OCI-LY7 (cell line): ENCODE measurements at places on chromosomes 6 and 20. TPM values are rescaled to one million over a fixed set of nuclear protein-coding genes. Genes with fewer than 3 reads are reported as not detected.
A peak's percentile ranks its signal among the peaks of the same experiment; 100 is the strongest.

The ASXL1 gene
- 111 and 122 TPM in 2 replicates for total RNA-seq

The SMOC2 gene
- not detected in 2 replicates for total RNA-seq

The MCCD1 gene
- total RNA-seq: not detected in 2 replicates

The TFAP2B gene
- total RNA-seq: not detected in 2 replicates

The FAM162B gene
- not detected in 2 replicates for total RNA-seq

The ERVFRD-1 gene
- total RNA-seq: not detected in 2 replicates

The C20orf141 gene
- not detected in 2 replicates for total RNA-seq

The LHFPL5 gene
- total RNA-seq: not detected in 2 replicates

The SLC12A5 gene
- 10.3 and 11.0 TPM in 2 replicates for total RNA-seq

DNA sequence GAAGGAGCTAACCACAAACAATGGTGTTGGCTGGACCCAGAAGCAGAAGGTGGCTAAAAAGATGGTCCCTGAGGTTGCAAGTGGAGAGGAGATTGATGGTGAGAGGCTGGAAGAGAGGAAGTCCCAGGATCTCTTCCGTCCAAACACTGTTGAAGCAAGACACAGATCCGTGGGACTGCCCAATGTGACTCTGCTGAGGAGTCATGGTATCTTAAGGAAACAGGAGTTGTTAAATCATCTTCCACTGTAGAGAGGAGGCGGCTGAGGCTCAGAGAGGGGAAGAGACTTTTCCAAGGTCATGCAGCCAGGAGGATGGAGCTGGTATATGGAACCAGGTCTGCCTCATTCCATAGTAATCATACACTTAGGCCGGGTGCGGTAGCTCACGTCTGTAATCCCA is 4.1 kb upstream of the ZNF335 start:
- DNase-seq: no peak

DNA sequence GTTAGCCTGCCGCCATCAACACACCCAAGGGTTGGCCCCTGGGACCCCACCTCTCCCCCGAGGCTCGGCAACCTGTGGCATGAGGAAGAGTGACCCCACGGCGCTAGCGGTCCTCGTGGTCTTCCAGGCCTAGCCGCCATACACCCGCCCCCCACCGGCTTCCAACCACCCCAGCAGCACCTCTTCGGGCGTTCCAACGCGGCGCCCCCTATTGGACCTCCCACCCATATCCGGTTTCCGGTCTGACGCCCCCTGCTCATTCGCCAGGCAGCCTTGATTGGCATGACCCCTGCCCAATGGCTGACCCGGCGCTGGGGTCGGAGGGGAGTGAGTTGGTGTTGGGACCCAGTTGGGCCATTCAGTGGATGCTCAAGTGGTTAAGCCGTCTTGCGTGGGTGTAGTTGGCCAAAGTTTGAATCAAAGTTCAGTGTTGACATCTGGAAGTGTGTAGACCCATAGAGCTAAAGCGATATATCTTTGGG is at the start of gene GNAS-AS1:
TSS of gene GNAS-AS1 (minus strand) at position 210 of the 482 bp plus-strand sequence.
- peak; percentile 90 for DNase-seq

DNA sequence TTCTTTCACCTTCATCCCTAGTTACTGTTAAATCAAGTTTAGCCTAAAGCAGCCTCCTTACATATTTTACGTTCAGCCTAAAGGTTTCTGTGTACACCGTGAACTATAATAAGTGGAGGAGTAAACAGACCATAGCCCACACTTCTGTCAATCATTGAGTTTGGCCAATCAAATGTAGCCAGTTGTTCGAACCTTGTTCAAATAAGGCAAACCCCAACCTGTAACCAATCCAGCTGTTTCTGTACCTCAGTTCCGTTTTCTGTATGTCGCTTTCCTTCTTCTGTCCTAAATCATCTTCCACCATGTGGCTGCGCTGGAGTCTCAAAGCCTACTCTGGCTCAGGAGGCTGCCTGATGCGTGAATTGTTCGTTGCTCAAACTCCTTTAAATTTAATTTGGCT is 1.8 kb upstream of the FBXO30 start:
- DNase-seq: peak; percentile 60

DNA sequence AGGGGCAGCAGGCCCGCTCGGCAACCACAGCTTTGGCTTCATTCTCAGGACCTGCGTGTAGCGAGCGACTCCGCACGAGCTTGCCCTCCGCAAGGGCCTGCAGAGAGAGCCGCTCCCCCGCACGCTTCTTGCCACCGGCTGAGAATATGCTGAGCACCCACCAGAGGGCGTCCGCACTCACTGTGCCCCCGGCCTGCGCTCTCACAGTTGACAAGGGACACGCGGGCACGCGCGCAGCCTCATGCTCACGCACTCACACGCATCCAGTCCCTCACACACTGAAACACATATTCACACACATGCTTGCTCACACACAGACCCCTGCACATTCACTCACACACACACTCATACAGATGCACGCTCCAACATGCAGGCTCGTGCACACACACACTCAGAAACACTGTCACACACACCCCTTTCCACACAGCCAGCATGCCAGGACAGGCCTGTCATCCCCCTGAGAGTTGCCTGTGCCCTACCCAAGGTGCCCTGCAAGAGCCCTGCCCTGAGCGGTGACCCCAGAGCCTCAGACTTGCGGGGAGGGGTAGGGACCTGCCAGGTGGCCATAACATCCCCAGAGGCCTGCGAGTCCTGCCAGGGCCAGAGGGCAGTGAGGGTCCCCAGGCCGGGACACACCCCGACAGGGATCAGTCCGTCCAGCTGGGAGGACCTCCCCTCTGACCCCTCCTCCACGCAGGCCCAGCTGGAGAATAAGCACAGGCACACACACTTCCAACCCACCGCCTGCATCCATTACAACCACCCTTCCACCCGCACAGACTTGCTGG is 174.1 kb downstream of the BMP7 start:
- DNase-seq: peak; percentile 79

- no peak for DNase-seq
Observed at GRCh38 chr6:121590438-121590837, 155.0 kb downstream of the GJA1 start.

DNA sequence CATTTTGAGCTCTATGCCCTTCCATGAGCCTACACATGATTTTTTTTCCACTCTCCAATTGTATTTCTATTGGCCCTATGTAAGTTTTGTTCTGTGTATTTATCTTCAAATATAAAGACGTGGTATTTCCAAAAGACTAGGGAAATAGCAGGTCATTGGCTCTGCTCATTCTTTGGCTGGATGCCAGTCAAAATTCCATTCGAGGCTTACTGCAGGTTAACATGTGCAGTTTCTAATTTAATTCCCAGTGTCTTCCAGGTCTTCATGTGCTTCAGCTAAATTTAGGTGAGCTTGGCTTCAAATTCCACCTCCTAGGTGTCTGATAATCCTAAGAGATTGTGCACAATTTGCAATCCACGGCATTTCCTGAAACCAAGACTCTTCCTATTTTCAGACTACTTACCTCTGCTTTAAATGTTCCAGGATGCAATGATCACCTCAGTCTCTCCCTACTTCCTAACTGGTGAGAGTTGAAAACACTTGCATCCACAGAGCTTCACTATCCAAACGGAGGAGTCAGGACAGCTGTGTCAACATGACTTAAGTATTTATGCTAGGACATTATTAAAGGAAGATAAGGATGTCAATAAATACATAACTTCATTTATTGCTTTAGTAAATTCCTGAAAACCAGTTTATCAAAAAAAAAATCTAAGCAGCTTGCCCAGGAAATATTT is 236.1 kb downstream of the COL12A1 start:
- no peak for DNase-seq

DNA sequence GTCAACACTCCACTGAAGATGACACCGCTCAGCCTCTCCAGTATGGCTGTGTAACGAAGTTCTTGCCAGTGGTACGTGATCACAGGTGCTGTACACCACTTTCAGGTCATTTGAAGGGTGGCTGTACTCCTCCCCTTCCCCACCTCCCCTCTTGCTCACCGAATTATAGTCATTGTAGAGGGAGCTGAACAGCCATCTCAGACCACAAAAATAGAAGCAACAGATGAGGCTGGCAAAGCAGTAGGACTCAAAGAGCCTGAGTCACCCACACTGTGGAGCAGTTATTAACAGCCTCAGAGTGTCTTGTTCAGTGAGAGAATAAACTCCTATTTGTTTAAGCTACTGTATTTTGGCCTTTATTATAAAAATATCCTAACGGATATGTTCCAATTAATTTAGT is 192.5 kb upstream of the MCHR2 start:
- no peak for DNase-seq

DNA sequence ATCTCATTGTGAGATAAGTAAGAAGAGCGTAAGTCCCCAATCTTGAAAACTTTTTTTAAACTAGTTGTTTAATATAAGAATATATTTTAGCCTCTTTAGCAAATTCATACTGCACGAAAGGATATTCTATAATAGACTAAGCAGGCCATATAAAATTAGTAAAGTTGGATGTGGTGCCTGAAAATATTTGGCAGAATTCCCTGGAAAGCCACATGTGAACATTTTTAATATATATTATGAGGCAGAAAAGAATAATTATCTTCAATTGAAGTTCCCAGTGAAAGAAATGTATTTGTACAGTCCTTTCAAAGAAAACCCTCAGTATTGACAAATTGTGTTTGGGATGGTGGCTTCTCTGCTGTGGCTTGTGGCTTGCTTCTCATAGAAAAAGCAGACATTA is 237.5 kb upstream of the JAG1 start:
- no peak for DNase-seq

GRCh38 chr6:43510827-43511163 is 649 bp upstream of the LRRC73 start:
- DNase-seq: no peak

DNA sequence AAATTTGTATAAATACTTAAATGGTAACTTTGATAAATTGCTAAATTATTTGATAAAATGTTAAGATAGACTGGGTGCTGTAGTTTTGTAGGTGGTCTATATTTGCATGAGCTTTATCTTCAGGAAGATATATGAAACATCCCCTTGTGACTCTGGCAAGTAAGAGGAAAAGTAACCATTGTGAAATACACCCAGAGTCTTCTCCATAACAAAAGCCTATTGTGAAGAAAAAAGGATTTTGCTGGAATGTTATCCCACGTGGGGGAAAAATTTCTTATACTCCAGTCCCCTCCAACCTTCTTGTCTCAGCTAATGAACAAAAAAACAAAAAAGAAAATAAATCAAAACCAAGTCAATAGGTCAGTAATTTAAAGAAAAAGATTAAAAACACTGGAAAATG is 600.7 kb downstream of the HDGFL1 start:
- no peak for DNase-seq

DNA sequence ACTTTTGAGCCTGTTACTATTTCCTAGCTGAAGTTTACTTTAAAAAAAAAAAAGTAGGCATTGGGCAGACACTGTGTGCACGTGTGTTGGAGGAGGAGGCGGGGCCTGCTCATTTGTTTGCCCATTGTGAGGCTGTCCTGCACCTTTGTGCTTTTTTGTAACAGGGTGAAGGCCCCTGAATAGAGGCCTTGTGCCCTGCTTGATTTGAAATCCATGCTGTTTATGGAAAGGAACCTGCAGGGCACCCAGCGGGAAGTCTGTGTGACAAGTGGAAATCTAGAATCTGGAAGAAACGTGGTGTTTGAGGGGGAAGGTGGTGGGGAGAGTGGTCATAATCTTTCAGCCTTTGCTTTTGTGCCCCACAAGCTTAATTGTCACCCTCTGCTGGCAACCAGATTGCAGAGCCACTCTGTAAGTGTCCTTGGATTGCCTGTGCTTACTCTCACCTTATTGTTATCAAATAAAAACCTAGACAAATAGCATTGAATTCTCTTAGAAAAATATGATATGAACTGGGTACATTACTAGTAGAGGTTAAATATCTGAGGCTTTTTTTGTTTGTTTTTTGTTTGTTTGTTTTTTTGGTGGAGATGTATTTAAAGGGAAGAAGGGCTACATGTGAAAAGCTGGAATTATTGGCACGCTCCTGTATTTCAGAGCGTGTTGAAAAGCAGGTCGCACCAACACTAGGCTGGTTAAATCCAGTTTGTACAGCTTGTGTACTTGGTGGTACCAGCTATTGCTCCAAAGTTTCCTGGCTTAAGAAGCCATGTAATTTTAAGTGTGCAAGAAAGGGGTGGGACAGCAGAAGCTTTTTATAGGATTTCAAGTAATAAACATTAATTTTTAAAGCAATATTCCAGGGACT is 156.3 kb downstream of the ARID1B start:
- DNase-seq: peak; percentile 58

DNA sequence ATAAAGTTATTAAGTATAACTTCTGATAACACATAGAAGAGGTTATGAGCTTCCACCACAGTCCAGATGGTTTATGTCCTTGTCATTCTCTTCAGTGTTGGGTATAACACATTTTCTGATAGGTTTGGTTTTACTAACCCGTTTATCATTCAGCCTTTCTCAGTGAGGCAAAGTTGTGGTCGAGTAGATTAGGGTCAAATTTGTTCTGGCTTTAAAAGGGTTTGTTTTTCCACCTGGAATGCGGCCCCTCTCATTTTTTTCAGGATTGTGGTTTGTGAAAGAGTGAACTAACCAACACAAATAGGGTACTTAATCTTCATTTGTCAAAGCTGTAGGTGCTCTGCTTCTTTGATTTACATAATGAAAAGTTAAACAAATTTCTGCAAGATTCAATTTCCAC is 204.2 kb upstream of the ASCC3 start:
- no peak for DNase-seq

GRCh38 chr6:29886701-29887100 is 55.6 kb upstream of the HLA-A start:
- no peak for DNase-seq

- DNase-seq: no peak
Observed at GRCh38 chr20:43393052-43393451, 64.6 kb upstream of the SRSF6 start.

GRCh38 chr20:2249935-2250334 is 45.9 kb upstream of the TGM3 start:
- DNase-seq: no peak

GRCh38 chr6:82419859-82420258 is 56.2 kb downstream of the TPBG start:
- DNase-seq: no peak

DNA sequence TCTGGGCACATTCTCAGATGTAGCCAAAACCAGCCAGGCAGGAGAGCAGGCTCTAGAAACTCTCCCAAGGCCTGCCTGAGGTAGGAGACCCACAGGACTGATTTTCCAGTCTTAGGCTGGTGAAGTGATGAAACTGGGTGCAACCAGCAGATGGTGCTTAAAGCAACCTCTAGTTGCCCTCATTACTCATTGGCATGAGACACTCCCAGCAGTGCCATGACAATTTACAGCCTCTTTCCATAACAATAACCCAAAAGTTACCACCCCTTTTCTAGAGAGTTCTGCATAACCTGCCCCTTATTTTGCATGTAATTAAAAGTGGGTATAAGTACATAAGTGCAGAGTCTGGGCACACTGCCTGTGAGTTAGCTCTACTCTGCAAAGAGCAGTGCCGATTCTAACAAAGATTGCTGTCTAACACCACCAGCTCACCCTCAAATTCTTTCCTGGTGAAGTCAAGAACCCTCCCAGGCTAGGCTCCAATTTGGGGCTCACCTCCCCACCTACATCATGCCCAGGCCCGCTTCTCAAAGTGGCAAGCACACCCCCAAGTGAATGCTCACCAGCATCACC is 14.4 kb upstream of the GPR6 start:
- no peak for DNase-seq

- no peak for DNase-seq
Observed at GRCh38 chr6:111823831-111824607, 49.2 kb downstream of the FYN start.

DNA sequence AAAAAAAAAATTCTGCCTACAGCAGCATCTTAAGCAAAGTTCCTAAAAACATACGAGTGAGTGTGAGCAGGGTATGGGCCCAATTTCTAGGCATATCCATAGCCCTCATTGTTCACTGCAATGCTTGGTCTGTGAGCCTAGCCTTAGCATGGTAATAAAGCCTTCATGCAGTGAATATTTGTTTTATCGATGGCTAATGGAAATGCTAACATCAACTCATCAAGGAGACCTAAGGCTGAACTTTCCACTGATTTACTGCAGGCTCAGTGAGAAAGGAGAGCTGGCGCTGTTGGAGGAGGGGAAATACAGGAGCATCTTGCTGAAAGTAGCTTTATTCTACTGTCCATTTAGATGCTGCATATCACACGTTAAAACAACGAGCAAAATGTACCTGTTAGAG is 139.6 kb upstream of the DTNBP1 start:
- DNase-seq: no peak
